M059J (cell line): ENCODE measurements at places on chromosomes 2 and 18. TPM values are rescaled to one million over a fixed set of nuclear protein-coding genes. Genes with fewer than 3 reads are reported as not detected.
A peak's percentile ranks its signal among the peaks of the same experiment; 100 is the strongest.

The MYL1 gene
- not detected in 2 replicates for total RNA-seq

The RGPD4 gene
- not detected in 2 replicates for total RNA-seq

The ACVR1C gene
- total RNA-seq: 0.10 TPM in 1 of 2 replicates, not detected in the other

The AQP12B gene
- total RNA-seq: not detected in 2 replicates

- no peak for DNase-seq
These were observed 65.9 kb downstream of the AP1S3 start for GRCh38 chr2:223771475-223771874.

GRCh38 chr2:168030862-168031624, 216.4 kb downstream of the STK39 start:
- DNase-seq: peak; percentile 52

GRCh38 chr2:177291701-177292100, 27.2 kb upstream of the NFE2L2 start:
- DNase-seq: no peak

DNA sequence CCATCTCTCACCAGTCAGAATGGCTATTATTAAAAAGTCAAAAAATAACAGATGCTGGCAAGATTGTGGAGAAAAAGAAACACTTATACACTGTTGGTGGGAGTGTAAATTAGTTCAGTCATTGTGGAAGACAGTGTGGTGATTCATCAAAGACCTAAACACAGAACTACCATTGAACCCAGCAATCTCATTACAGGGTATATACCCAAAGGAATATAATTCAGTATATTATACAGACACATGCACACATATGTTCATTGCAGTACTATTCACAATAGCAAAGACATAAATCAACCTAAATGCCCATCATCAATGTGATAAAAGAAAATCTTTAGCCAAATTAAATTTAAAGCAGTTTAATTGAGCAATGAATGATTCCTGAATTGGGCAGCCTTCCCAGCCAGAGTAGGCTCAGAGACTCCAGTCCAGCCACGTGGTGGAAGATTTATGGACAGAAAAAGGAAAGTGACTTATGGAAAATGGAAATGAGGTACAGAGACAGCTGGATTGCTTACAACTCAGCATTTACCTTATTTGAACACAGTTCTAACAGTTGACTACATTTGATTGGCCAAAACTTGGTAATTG, 377.1 kb upstream of the SLC39A10 start:
- DNase-seq: peak; percentile 21
